ENCODE measurements at places on chromosomes 3 and 15. TPM values are rescaled to one million over a fixed set of nuclear protein-coding genes. Genes with fewer than 3 reads are reported as not detected.

The WDR93 gene
- not detected for total RNA-seq

DNA sequence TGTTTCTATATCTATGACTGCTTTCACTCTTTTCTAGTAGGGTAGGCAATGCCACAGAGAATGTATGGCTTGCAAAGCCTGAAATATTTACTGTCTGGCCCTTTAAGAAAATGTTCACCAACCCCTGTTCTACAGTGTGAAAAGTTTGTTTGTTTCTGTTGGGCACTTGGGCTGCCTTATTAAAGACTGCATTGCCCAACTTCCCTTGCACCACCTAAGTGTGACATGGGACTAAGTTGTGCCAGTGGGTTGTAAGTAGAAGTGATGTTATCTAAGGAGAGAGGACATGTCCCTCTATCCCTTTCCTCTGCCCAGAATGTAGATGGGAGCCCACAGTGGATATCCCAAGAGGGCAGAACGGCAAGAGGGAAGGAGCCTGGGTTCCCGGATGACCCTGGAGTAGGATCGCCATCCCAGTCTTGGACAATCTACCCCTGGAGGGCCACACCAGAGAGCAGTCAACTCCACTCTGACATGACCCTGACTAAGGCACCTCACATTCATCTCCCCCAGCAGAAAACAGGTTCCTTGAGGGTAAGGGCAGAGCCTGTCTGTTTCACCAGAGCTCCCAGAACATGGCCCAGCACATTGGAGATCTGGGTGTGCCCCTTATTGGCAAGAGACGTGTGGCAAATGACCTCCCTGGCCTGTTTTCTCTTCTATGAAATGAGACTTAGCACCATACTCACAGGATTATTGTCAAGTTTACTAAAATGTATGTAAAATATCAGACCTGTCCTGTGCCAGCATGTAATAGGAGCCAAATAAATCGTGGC, 138.8 kb downstream of the SMAD6 start:
- DNase-seq, result no peak
- no peaks in the 10 kb centered on the region for H3K27me3 ChIP-seq
- H3K4me1 ChIP-seq, result peaks cover 5% of the 10 kb centered on the region

DNA sequence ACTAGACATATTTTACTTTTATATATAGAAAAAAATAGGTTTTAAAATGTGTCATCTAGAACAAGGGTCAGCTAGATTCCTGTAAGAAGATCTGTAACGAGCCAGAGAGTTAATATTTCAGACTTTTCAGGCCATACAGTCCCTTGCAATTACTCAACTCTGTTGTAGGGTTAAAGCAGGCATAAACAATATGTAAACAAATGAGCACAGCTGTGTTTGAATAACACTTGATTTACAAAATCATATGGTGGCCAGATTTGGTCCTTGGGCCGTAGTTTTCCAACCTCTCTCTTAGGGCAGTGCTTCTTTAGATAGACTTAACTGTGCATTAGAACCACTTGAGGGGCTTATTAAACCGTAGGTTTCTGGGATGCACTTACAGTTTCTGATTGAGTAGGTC, 19.6 kb downstream of the LRRC57 start:
- no peaks in the 10 kb centered on the region for H3K4me1 ChIP-seq
- H3K27ac ChIP-seq, result no peak overlapping the region

The RBP2 gene
- total RNA-seq, result not detected

- no peak overlapping the region for H3K27ac ChIP-seq
- DNase-seq, result no peak
- no peaks in the 10 kb centered on the region for H3K36me3 ChIP-seq
- no peak overlapping the region for H3K4me3 ChIP-seq
- H3K27me3 ChIP-seq, result peaks cover 2% of the 10 kb centered on the region
Measured at GRCh38 chr15:32972686-32973085, 221.8 kb downstream of the FMN1 start.
